Hepatocyte (in vitro differentiated cells): ENCODE measurements at places on chromosomes 12 and 14. TPM values are rescaled to one million over a fixed set of nuclear protein-coding genes. Genes with fewer than 3 reads are reported as not detected.

The OTOGL gene
- total RNA-seq: 0.33 and 0.44 TPM in 2 replicates

The MAP3K9 gene
- total RNA-seq: 7.5 and 9.2 TPM in 2 replicates

The DPY19L2 gene
- total RNA-seq: 11.0 and 11.6 TPM in 2 replicates

The EMC9 gene
- total RNA-seq: 13.8 TPM in 2 replicates

The PPP1R36 gene
- 0.20 and 0.23 TPM in 2 replicates for total RNA-seq

The INSM2 gene
- total RNA-seq: not detected in 2 replicates

The OR10P1 gene
- not detected in 2 replicates for total RNA-seq

The PTGDR gene
- total RNA-seq: 2.5 and 3.1 TPM in 2 replicates

The SPTB gene
- 1.1 and 2.1 TPM in 2 replicates for total RNA-seq

The NINJ2 gene
- 0.70 and 0.92 TPM in 2 replicates for total RNA-seq

The GNG2 gene
- 9.0 and 13.7 TPM in 2 replicates for total RNA-seq

The OR6C74 gene
- total RNA-seq: not detected in 2 replicates

The ZNF705A gene
- total RNA-seq: not detected in 2 replicates

The SYNJ2BP gene
- total RNA-seq: 37.2 and 38.6 TPM in 2 replicates

The NYNRIN gene
- 41.7 and 56.5 TPM in 2 replicates for total RNA-seq
